ENCODE measurements at places on chromosomes 6 and 20.

GRCh38 chr6:157967020-157967419, 14.6 kb upstream of the SYNJ2 start:
- DNase-seq = no peak

- no peak for DNase-seq
Measured at GRCh38 chr20:50550531-50550930, 40.3 kb downstream of the PTPN1 start.

- peak; percentile 18 for DNase-seq
Measured at GRCh38 chr20:20743511-20744169, 31.2 kb upstream of the RALGAPA2 start.

- no peak for DNase-seq
Measured at GRCh38 chr20:64228751-64229506, 26.6 kb upstream of the PCMTD2 start.

DNA sequence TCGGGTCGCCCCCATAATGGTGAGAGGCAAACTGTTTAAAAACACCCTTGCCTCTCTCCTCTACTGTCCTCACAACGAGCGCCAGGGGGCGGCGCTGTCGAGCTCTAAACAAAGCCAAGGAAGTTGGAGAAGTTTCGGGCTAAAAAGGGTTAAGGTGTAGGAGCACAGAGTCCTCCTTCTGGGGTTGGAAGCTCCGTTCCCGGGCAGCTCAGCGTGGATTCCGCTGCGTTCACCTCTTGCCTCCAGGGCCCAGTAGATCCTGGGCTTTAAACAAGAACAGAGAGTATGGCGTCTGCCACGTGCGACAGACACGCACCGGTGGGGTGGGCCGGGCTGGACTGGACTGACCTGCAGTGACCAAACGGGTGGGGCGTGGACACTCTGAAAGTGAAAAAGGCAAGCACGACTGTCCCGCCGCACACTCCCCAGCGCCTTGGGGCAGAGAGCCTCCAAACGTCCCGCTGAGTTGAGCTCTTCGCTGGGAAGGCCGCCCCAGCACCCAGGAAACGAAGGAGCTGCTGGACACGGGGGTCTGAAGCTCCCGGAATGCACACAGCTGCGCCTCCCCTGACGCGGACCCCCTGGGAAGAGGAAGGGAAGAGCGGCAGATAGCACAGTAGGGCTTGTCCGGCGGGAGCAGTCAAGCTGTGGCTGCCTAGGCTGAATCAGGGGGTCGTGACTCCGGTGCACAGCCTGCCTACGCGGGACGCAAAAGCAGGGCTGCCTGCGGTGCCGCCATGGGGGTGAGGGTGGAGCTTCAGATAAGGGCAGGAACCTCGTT, 1.6 kb upstream of the THBD start:
- DNase-seq = peak; percentile 13

GRCh38 chr6:136604928-136605510, 54.8 kb upstream of the MAP7 start:
- DNase-seq = no peak

GRCh38 chr20:51037532-51038115, 14.7 kb upstream of the KCNG1 start:
- DNase-seq = peak; percentile 34

- no peak for DNase-seq
Measured at GRCh38 chr20:31861385-31862156, 8.8 kb downstream of the DUSP15 start.

GRCh38 chr20:64160526-64161355, 3.5 kb upstream of the MYT1 start:
- DNase-seq = no peak

GRCh38 chr6:125745281-125746018, 4.0 kb upstream of the HEY2 start:
- no peak for DNase-seq

- DNase-seq = no peak
Measured at GRCh38 chr6:94597487-94597886, 979.8 kb upstream of the MANEA start.

Measured in hypothalamus (tissue), 51 donors.